ENCODE measurements at places on chromosomes 5 and 9.

GRCh38 chr5:39040875-39041274, 33.3 kb downstream of the RICTOR start:
- DNase-seq = no peak

DNA sequence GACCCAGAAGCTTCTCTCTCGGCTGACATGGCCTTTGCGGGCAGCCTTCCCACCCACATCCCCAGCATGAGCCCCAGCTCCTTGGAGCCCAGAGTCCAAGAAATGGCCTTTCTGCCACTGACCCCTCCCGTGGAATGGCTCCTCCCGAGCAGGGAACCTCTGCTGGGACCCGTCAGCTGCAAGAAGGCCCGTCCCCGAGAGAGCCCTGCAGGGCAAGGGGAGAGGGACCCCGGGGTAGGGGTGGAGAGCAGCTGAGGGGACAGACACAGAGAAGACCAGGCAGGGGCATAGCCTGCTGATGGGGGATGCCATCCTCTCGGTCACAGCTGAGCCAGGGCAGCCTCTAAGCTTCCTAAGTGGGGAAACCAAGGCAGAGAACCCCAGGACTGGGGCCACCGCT, 11.2 kb upstream of the NOTCH1 start:
- no peak for DNase-seq

DNA sequence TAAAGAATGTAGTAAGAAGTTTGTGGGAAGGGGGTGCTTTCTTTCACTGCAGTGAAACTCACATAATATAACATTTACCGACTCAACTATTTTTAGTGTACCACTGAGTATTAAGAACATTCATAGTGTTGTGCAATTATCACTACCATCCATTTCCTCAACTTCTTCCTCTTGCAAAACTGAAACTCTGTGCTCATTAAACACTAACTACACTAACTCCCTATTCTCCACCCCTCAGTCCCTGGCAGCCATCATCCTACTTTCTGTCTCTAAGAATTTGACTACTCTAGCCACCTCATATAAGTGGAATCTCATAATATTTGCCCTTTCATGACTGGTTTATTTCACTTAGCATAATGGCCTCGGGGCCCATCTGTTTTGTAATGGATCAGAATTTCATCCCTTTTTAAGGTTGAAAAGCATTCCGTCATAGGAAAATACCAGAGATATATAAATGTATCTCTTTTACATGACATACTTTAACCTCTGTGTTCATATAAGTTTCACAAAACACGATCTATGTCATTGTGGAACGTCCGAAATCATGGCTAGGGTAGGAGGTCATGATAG, 56.3 kb upstream of the DIRAS2 start:
- DNase-seq = no peak

DNA sequence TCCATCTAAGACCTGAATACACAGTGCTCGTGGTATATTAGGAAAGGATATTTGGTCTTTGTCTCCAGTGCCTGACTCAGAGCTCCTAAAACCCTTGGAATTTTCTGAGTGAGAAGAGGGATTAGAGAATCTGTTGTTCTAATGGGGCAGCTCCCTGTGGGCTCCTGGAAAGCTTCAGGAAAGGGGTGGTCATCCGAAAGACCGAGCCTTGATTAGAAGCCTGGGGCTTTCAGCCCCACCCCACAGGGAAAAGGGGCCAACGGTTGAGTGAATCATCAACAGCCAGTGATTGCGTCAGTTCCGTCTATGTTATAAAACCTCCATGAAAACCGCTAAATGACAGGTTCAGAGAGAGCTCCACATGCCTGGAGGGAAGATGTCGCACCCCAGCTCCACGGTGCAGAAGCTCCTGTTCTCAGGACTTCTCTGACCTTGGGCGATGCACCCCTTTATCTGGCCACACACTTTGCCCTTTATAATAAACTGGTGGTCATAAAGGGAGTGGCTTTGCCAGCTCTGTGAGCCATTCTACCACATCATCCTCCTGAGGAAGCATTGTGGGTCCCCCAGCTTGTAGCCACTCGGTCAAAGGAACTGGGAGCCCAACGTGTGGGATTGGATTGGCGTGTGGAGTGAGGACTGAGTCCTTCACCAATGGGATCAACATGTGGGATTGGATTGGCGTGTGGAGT, 71.0 kb upstream of the ICE1 start:
- DNase-seq = no peak

- DNase-seq = no peak
Measured at GRCh38 chr5:130706696-130707095, 458.4 kb downstream of the HINT1 start.

DNA sequence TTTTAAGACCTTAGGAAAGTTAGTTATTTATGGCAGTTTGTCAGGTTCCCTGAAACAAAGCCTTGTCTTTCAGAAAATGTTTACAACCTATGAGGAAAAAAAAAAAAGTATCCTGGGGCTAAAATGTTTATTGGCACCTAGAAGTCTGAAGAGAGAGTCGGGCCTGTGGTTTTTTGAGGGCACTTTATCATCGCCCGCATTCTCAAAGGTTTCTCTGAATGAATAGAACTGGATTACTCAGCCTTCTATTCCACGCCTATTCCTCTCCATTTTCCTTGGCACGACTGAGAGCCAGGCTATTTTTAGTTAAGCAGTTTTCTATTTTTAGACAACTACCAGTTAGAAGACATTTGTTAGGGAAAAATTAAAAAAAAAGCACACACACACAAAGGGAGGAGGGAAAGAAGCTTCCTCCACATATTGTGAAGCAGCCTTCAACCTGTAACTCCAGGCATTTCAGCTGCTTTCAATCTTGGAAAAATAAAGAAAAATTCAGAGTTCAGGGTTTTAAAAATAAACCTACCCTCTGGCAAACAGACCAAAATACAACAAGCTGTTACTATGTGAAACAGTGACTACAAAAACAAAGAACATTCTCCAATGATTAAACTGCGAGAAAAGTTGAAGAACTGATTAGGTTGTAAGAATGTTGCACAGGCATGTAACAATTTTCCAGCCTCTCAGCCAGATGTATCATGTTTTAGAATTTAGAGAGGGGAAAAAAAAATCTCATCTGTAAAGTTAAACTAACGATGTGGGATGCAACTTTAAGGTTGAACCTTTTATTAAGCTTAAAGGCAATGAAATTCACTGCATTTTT, 97.0 kb downstream of the MEF2C start:
- DNase-seq = no peak

DNA sequence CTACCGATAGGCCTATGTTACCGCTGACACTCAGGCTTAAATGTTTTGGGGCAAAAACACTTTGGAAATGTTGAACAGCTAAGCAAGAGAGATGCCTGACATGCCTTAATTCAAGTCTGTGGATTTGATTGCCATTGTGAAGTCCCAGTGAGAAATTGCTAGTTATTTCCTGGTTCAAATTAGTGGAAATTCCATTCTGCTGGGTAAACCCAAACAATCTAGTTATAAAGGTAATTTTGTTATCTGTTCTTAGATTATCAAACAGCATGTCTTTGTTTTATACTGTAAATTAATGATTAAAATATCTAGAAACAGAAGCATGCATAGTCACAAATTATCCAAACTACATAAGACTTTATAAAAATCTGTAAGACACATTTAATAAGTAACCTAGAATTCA, 96.6 kb downstream of the PJA2 start:
- DNase-seq = no peak

DNA sequence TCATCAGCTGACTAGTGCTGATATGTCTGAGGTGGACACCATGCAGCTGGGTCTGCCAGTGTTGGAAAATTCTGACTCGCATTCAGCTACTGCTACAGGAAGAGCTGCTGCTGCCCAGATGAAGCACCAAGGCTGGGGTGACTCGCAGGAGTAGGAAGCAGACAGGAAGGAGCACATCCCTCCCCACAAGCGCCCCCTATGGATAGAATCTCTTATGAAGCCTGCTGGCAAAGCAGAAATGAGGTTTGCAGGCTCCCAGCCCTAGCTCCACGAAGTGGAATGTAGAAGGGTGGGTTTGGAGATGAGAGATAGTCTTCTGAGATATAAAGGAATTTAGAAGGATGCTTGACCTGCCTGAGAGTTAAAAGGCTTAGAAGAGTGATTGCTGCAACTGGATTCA, 443.0 kb downstream of the ACTL7B start:
- DNase-seq = no peak

- DNase-seq = no peak
Measured at GRCh38 chr5:55071413-55071812, 31.0 kb upstream of the GZMA start.

GRCh38 chr5:181207214-181207959, 2.4 kb upstream of the TRIM7 start:
- DNase-seq = no peak

GRCh38 chr9:78609450-78609849, 312.5 kb downstream of the PSAT1 start:
- DNase-seq = no peak

DNA sequence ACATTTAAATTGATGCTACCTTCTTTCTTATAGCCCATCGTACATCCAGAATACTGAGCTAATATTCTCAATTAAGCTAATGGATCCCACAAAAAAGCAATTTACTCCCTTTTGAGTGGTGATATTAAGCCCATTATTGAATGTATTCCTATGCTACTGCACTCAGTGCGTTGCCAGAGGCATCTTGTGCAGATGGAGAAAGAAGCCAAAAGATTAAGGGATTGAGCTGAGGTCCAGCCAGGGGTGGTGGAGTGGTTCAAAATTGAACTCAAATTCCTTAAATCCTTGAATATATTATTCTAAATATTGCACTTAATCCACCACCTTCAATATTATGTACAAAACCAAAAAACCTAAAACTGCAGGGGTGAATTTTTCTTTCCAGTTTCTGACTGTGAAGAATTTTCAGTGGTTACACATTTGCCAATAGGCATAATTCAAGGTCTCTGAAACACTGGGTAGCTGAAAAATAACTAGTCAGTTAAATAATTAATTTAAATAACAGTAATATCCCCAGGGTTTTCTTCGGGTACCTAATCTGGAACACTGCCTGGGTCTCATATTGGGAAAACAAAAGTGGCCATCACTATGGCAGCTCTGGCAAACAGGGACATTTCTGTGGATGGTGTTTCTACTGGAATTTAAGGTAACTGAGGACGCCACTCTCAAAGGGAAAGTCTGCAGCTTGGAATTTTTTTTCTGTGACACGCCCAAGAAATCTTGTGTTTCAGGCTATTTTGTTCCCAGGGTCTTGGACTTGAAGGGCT, 6.2 kb upstream of the LIFR start:
- DNase-seq = no peak

DNA sequence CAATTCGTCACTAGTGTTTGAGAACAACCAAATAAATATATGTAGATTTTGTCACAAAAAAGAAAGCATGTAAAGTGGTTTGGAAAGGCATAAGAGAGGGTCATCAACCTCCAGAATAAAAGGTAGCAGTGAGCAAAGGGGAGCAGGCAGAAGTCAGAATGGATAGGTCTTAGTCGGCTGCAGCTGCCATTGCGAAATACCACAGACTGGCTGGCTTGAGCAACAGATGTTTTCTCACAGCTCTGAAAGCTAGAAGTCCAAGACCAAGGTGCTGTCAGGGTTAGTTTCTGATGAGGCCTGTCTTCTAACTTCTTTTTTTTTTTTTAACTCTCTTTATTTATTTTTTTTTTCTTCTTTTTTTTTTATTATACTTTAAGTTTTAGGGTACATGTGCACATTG, 208.1 kb upstream of the PIK3R1 start:
- DNase-seq = no peak

All from stimulated activated naive CD4-positive, alpha-beta T cell treated with Interleukin-2 at 50 U/mL for 16 hours (primary cell).